ENCODE measurements at places on chromosomes 7 and 10.

DNA sequence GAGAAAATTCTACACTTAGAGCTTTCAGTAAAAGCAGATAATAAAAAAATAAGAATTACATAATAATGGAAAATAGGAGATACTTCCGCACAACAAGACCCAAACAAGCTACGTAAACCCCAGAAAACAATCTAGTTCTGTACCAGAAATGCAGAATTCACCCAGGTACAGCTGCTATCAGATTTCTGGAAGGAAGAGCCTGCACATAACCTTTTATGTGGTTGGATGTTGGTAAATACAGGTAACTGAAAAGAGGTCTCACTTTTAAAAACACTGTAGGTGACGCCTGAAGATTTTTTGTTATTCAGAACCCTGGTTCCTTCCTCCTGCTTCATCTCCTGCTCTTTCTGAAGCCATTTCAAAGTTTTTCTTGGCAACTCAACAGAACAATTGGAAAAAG is 29.9 kb downstream of the PANK1 start:
- DNase-seq = no peak

GRCh38 chr10:85614981-85615380 is 751.6 kb downstream of the GRID1 start:
- no peak for DNase-seq

- no peak for DNase-seq
Observed at GRCh38 chr7:126305671-126306070, 947.1 kb downstream of the GRM8 start.

DNA sequence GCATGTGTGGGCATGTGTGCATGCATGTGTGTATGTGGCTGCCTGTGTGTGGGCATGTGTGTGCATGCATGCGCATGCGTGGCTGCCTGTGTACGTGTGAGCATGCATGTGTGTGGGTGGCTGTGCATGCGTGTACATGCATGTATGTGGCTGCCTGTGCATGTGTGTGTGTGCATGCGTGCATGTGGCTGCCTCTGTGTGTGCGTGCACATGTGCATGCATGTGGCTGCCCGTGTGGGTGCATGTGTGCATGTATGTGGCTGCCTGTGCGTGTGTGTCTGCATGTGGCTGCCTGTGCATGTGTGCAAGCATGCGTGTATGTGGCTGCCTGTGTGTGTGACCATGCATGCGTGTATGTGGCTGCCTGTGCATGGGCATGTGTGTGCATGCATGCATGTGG is 217.2 kb downstream of the ELFN1 start:
- no peak for DNase-seq
